ENCODE measurements at places on chromosomes 16 and 17. TPM values are rescaled to one million over a fixed set of nuclear protein-coding genes. Genes with fewer than 3 reads are reported as not detected.

Gene SCGB1C2
- not detected for total RNA-seq

GRCh38 chr16:11977376-11978041 lies 975 bp downstream of the SNX29 start:
- no peak for DNase-seq

- DNase-seq: no peak
Measured at GRCh38 chr17:44212507-44213402, 6.7 kb downstream of the UBTF start.

DNA sequence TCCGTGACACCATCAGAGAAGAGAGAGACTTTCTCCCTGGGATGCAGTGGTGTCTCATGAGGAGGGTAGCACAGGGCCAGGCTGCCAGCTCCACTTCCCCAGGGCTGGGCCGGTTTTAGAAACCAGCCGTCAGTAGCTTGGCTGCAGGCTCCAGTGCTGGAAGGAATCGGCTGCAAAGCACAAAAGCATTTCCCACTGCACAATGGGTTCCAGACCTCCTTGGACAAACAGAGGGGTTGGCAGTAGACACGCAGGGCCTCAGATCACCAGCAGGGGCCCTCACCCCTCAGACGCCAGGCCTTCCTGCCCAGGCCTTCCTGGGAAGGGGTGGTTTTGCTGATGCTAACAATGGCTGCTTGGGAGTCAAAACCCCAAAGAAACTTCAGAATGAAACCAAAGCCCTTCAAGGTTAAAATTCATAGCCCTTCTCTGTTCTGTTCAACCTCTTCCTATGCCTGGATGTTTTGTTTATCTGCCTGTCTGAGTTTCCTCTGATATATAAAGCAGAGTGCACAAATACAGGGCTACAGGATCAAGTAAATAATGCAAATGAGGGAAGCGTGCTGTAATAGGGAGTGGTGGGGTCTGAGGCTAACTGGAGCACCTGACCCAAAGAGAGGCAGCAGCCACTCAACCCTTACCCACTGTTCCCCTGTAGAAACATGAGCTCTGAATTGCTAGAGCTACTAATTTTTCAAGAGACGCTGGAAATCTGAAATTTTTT lies 26.2 kb downstream of the TEKT5 start:
- peak; percentile 7 for DNase-seq

- no peak for DNase-seq
Measured at GRCh38 chr17:48993951-48994350, 3.2 kb upstream of the IGF2BP1 start.

Gene FOXF1
- total RNA-seq: 0.10 TPM
